NCI-H1694 treated with DMSO at 0.1 percent for 48 hours (cell line): ENCODE measurements at places on chromosomes 2 and 18.

- no peak for DNase-seq
Observed at GRCh38 chr2:143139835-143140393, 10.7 kb downstream of the ARHGAP15 start.

- no peak for DNase-seq
Observed at GRCh38 chr2:160505256-160505655, 11.6 kb upstream of the RBMS1 start.

DNA sequence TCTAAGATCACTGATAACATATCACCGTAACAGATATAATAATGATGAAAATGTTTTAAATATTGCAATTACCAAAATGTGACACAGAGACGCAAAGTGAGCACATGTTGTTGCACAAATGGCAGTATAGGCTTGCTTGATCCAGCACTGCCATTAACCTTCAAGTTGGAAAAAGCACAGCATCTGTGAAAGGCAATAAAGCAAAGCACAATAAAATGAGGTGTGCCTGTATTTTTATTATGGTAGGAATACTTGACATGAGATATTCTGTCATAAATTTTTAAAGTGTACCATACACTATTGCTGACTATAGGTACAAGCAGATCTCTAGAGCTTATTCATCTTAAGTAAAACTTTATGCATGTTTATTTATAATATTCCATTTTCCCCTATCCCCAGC lies 312.2 kb downstream of the PTH2R start:
- DNase-seq = no peak

- no peak for DNase-seq
Observed at GRCh38 chr2:163551616-163552373, 184.0 kb downstream of the FIGN start.

- no peak for DNase-seq
Observed at GRCh38 chr2:236642584-236643291, 73.1 kb downstream of the ACKR3 start.

GRCh38 chr2:112077814-112078213 lies 22.7 kb downstream of the TMEM87B start:
- DNase-seq = no peak
